Stimulated activated naive CD4-positive, alpha-beta T cell treated with Interleukin-2 at 50 U/mL for 16 hours (primary cell): ENCODE measurements at places on chromosomes 3 and 15.

GRCh38 chr3:175208326-175208725 is 349.2 kb downstream of the NAALADL2 start:
- DNase-seq: no peak

GRCh38 chr3:61683549-61684236 is 122.3 kb downstream of the PTPRG start:
- DNase-seq: no peak

- DNase-seq: no peak
Measured at GRCh38 chr3:112888381-112889085, 41.9 kb upstream of the CD200R1L start.

DNA sequence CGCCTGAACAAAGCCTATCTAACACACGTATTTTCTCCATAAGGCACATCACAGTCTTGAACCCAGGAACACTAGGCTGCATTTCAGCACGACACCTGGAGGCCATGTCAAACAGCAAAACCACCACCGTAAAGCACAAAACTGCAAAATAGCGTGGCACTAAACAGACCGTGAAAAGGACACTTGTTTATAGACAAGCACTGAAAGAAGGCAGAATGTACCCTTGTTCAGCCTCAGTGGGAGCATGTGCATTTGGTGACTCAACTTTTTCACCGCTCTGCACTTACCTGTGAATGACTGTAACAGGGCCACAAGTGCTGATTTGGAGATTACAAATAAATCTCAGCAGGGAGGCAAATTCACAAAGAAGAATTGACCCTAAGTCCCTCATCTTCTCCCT is 80.8 kb downstream of the ISG20 start:
- DNase-seq: no peak

- DNase-seq: no peak
Measured at GRCh38 chr3:29759411-29760225, 478.7 kb downstream of the RBMS3 start.

DNA sequence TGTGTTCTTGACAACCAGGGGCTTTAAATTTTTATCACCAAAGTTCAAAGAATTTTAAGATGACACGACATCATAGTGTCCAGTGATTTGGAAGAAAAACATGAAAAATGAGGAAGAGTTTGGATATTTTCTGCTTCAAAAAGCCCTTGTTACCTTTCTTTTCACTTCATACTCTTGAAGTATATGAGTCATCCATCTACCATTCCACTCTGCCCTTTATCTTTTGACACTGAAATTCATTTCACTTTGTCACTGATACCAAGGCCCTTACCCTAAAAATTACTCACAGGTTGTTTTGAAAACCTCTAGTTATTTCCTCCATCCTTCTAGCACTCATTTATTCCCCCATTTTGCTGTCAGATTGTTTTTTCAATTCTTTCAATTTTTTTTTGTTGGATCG is 42.7 kb downstream of the OR5H15 start:
- DNase-seq: no peak

GRCh38 chr15:63759752-63760151 is 74.0 kb downstream of the HERC1 start:
- no peak for DNase-seq

DNA sequence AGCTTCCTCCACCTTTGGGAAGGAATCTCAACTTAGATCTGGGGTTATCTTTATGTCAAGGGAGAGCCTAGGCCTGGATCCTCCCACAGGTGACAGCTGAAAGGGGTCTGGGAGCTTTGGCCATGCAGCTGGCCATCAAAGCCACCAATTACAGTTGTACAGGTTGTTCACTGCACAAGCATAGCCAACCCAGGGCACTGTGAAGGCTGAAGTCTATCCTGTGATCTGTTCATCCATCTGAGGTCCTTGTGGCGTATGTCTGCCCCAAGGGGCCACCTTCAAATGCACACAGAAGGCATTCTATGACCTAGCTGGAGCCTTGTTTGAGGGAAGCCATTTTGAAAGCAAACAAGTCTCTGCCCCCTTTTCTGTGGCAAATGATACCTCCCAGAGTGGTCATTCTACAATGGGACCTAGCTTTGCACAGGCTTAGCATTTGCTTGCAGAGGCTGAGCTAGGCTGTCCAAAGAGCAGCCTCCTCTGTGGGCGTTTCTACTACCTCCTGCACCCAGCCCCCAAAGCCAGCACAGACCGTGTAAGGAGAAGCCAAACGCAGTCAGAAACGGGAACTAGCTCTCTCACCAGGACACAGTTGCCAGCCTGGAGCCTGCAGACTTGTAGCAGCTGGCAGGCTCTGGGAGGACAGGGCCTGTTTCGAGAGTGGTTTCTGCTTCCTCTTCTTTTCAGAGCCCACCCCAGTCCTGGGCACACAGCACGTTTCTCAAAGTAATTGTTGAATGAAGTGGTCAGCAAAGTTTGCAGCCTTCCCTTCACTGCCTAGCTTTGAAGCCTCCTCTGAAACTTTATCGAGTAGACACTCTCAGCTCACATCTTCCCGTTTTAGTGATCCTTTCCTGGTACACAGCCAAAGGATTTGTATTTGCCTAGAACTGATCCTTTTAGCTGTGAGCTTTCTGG is 157.3 kb upstream of the SMAD3 start:
- no peak for DNase-seq

- DNase-seq: no peak
Measured at GRCh38 chr15:51227940-51228732, 110.3 kb downstream of the CYP19A1 start.

DNA sequence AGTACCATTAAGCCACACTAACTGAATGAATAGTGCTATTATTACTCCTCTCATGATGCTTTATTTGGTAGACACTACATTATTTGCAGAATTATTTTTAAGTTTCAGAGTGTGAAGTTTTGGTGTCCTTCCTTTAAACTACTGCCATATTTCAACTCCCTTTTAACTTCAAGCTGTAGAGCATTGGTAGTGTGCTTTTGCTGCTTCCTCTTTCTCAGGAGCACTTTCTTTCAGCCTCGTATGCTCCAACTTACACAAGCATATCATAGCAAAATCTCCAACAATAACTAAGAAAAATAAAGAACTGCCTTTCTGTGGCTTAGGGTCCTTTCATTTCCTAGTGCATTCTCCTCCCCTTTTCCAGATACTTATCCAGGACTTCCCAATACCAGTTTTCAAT is 476.4 kb upstream of the AGTR1 start:
- no peak for DNase-seq

DNA sequence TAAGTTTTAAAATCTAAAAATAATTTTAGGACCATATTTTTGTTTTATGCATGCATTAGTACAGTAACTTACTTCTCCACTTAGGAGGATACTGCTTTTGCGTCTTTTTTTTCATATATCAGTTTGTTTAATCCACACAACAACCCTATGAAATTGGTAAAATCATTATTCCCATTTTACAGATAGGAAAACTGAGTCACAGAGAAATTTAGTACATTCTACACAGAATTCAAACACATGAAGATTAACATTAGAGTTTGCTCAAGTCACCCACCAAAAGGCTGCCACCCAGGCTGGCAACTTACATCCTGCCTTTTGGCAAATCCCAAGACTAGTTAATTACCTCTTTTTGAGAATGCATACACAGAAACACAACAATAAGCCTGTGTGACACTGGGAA is 28.7 kb downstream of the TNIK start:
- no peak for DNase-seq

GRCh38 chr3:170499562-170500156 is 81.0 kb downstream of the CLDN11 start:
- no peak for DNase-seq

DNA sequence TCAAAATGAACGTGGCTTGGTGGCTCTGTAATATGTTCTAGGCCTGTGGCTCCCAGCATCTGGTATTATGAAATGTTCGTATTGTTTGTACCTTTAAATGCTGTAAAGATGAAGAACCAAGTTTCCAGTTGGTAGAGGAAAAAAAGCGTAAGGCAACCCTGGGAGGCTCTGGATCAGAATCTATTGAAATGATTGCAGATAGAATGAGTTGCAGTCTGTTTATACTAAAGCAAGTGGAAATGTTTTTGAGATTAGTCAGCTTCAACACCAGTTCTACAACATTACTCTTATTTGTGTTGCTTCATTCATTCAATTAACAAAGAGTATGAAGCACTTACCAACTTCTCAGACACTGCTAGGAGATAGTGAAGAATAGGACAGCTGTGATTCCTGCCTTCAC is 5.3 kb downstream of the ARL6IP5 start:
- DNase-seq: no peak

GRCh38 chr15:72200395-72201237 is 3.0 kb upstream of the GRAMD2A start:
- DNase-seq: no peak

- no peak for DNase-seq
Measured at GRCh38 chr3:71305231-71306206, 278.0 kb downstream of the FOXP1 start.

- DNase-seq: no peak
Measured at GRCh38 chr3:123562547-123562946, 22.3 kb downstream of the HACD2 start.

DNA sequence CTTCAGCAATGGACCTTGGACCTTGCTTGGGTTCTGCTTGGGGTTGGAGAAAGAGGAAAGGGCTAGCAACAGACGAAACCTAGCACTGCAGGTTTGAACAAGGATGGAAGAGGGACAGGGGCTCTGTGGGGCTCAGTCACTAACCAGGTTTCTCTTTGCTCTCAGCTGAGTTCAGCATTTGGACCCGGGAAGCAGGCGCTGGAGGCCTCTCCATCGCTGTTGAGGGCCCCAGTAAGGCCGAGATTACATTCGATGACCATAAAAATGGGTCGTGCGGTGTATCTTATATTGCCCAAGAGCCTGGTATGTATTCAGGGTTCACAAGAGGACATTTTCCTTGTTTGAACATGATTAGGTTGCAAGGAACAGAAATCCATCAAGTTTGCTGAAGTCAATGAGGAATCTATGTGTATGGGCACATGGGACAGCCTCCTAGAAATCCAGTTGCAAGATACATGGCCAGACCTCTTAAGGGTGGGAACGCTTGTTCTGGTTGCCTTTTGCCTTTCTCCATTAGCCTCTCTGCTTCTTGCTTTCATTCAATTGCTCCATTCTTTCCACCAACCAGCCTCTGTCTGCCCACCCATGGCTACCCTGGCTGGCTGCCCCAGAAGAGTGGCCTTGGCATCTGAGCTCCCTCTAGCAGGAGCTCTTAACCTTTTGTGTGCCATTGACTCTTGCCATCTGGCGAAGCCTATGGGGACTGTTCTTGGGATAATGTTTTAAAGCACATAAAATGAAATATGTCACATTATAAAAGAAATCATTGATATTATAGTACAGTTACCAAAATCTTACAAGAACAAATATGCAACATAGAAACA is 55.9 kb downstream of the DNASE1L3 start:
- DNase-seq: no peak
